ENCODE measurements at places on chromosomes 12 and 14.

- DNase-seq = no peak
Observed at GRCh38 chr14:67577181-67577808, 22.8 kb downstream of the PIGH start.

- DNase-seq = no peak
Observed at GRCh38 chr14:105273062-105273461, 24.7 kb downstream of the BTBD6 start.

DNA sequence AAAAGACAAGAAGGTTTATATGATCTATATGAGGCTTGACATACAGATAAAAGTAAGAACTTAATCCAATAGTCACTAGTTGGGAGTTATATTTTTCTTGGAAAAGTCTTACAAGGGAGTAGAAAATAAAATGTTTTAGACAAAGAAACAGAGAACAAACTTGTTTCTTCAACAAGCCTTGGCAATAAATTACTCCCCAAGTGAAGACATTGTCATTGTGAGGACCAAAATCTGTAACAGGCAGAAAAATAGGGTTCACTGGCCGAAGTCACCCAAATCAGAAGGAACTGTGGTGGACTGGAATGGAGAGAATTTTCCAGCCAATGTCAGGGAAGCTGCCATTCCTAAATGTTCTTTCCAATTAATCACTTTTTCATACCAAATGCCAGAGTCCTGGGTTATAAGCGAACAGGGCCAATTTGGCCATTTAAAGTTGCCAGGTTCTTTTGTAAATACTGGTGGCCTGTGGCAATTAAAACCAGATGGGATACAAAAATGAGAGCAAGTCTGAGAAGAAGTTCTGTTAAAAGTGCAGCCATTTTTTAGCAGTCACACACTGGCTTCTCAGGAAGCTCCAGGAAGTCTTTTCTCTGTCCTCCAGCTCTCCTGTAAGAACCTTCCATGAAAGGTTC lies 117.3 kb upstream of the OVCH1 start:
- DNase-seq = no peak

DNA sequence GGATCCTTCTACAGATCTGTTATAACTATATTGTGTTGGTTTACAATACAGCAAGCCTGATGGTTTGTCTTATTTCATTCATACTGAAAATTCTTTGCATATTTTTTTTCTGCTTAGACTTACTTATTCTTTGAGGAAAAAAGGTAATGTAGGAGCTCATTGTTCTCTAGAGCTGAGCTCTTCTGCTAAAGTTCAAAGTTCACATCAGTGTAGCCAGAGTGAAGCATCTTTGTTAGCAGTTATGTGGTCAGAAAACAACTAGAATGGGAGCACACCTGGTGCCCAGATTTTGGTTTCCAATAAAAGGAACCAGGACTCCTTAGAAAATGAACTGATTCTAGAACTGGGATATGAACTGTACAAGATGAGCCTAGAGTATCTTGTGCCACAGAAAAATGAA lies 10.3 kb downstream of the GPX2 start:
- DNase-seq = no peak

- no peak for DNase-seq
Observed at GRCh38 chr12:76641961-76642360, 82.4 kb upstream of the OSBPL8 start.

- DNase-seq = no peak
Observed at GRCh38 chr12:42759622-42760273, 170.2 kb upstream of the PRICKLE1 start.

GRCh38 chr14:46769292-46769691 lies 117.7 kb upstream of the RPL10L start:
- no peak for DNase-seq
